ENCODE measurements at places on chromosomes 5 and 9.

GRCh38 chr5:27845248-27845647 is 806.9 kb upstream of the CDH9 start:
- DNase-seq: no peak

GRCh38 chr9:119074017-119074416 is 295.2 kb downstream of the BRINP1 start:
- no peak for DNase-seq

DNA sequence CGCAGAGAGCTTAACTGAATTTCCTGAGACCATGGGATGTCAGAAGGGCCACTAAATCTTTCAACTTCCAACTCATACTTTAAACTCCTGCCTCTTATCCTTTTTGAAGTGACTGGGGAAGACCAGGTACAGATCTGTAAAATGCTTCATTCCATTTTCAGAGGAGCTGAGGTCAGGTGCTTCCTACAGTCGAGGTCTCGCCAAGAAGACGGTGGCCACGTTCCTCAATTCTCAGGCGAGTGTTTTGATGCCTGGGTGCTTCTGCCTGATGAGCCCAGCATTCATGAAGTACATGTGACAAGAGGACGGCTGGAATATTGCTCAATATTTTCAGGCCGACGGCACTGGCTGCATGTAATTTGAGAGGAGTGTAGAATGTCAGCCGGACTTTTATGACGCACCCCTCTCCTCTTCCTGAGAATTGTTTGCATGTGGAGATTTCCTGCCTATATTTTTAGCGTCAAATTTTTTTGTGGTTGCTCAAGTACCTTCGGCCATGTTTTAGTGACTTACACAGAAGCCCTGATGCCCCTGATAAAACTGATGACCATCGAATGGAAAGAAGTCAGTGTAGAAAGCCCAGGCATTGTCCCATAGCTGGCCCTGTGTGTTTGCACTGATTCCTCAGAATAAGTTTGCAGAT is 38.8 kb upstream of the GLRX start:
- no peak for DNase-seq

GRCh38 chr5:24068524-24068923 is 561.1 kb downstream of the PRDM9 start:
- DNase-seq: no peak

GRCh38 chr9:113153599-113153998 is 2.8 kb downstream of the SLC31A2 start:
- DNase-seq: no peak

DNA sequence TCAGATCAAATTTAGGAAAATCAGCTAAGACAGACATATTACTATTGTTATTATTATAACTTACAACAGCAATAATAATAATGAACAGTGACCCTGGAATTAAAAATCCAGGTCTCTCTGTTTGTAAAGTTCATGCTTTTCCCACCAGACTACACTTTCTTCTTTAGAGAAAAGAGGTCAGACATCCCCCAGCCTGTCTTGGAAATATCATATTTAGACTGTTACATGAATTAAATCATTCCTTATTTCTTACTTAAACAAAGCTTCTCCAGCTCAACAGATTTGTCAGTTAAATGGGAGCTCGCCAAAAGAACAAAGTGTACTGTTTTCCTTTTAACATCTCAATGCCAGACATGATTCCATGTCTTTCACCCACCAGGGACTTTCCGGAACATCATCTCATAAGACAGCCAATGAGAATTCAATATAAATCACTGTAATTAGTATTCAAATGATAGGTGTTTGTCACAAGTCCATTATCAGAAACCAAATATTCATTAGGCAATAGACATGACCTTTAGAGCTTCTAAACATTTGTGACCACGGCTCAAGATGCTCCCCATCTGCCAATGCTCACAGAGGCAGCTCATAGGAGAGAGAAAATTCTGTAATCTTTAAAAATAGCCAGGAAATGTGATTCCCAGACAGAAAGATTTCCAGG is 351.9 kb downstream of the ENC1 start:
- no peak for DNase-seq

GRCh38 chr5:1634337-1634661 is 110.5 kb upstream of the LPCAT1 start:
- no peak for DNase-seq

DNA sequence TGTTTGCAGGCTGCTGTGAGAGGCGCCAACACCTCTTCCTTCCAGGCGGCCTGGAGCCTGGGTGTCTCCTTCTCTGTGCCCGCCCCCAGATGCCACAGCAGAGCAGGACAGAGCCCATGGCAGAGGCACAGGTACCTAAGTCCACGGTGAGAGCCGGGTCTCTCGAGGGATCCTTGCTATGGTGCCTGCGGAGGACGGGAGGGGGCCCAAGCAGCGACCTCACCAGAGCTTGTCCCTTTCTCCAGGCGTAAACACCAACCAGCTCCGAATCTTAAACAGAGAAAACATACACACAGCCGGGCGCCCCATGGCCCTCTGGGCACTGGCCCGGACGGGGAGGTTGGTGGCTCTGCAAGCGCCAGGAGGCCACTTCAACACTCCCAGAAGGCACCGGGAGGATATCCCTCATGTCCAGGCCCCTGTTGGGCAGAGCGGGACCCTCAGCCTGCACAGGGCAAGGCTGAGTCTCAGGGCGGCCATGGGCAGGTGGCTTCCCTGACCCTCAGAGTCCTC is 11.8 kb downstream of the CCDC187 start:
- DNase-seq: no peak

- DNase-seq: no peak
Measured at GRCh38 chr5:35129921-35130485, 82.3 kb upstream of the AGXT2 start.

- DNase-seq: peak; percentile 81
Measured at GRCh38 chr5:757931-758697, 26.4 kb downstream of the ZDHHC11B start.

DNA sequence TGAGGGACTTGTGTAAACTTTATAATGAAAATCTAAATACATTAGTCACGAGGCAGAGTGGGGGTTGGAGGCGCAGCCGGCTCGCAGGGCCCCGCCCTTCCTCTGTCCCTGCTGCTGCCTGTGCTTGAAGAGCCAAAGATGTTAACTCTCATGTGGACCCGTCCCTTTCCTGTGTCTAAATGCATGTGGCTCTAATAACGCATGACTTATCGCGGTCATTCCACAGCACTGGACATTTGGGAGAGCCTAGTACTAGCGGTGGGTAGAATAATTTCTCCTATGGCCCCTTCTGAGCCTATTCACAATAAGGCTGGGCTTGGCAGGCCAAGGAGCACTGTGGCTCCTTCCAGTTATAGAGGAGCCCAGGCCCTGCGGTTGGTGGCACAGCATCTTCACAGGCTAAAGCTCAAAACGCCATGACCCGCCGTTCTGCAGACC is 82.3 kb upstream of the SIMC1 start:
- DNase-seq: no peak

DNA sequence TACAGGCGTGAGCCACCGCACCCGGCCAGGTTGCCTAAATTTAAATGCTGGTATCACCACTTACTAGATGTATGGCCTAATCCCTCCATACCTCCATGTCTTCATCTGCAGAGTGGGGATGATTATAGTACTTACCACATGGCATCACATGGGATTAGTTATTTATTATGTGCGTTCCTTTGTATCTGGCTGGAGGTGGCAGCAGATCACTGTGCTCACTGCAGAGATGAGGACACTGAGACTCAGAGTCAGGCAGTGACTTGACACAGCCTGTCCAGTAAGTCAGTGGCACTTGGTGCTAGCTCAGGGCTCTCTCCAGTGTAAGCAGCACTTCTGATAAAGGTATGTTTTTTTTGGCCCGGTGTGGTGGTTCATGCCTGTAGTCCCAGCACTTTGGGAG is 38.4 kb upstream of the HAND1 start:
- DNase-seq: no peak

DNA sequence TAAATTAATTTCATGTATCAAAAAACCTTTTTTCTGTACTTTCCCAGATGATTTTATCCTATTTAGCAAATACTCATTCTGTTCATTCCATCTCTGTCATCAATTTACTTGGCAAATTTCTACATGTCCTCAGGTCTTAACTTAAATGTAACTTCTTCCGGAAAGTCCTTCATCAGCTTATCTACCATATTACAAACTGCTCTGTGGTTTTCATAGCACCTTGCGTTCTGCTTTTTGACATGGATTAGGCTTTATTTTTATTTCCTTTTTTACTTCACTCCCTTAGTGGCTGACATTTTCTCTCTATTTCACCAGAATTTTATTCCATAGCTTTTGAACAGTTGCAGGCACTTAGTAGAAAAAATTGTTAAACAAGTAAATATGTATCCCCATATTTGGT is 1040.8 kb downstream of the TAF11L14 start:
- DNase-seq: no peak

DNA sequence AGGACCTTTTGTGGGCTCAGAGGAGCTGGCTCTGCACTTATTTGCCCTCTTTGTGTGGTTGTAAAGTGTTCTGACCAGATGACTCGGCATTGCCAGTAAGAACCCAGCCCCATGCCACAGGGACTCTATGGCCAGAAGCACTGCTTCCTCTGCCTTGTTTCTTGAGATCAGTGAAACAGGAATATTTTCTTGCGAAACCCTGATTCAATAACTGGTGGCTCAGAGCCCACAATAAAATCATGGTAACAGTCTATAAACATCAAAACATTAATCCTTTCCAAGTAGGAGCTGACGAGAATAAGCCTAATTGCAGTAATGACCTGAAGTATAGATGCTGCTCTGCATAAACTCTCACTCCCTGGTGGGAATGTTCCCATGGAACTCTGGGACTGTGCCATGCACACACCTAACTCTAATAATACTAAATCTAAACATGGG is 344.3 kb downstream of the ZNF608 start:
- DNase-seq: no peak

GRCh38 chr9:128109050-128109709 is 18.3 kb downstream of the PTGES2 start:
- no peak for DNase-seq

GRCh38 chr5:147037515-147038205 is 159.1 kb upstream of the PPP2R2B start:
- DNase-seq: no peak

GRCh38 chr5:142684508-142685041 is 1.3 kb downstream of the FGF1 start:
- DNase-seq: no peak

- no peak for DNase-seq
Measured at GRCh38 chr5:28473531-28474107, 1435.2 kb upstream of the CDH9 start.

GRCh38 chr5:158770506-158770905 is 329.2 kb downstream of the EBF1 start:
- DNase-seq: peak; percentile 50

DNA sequence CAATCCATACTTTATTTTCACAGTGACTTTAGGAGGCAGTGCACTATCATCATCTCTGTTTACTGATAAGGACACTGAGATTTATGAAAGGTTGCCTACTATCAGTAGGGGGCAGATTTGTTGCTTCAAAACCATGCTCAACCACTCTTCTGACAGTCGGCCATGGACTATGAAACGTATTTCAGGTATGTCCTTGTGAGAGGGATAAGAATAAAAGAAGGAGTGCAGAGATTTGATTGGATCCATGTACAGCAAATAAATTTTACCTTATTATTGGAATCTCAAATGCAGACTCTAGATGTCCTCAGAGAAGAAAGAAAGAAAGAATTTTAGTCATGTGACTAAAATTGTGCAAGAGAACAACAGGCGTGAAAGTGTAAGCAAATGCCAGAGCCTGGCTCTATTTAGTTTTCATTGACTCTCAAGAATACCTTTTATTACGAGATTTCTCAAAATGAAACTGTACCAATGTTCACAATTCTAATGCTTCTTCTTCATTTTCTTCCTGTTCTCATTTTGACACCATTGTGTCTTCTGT is 296.6 kb upstream of the RASA1 start:
- no peak for DNase-seq

DNA sequence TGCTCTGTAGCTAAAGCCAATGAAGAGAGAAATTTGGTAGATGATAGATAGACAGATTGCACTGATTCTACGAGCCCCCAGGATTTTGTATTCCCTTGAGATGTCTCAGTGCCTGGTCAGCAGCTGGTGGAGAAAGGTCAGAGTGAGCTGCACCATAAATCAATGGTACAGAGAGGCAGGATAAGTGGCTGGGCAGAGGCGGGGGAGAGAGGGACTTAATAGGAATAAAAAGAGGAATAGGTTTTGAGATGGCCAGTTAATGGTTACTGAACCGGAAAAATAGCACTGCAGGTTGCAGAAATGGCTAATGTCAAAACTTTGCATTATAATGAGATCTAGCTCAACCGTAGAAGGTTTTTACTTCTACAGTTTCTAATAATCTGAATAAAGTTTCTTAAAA is 47.9 kb upstream of the SLC12A2 start:
- DNase-seq: no peak

- DNase-seq: peak; percentile 36
Measured at GRCh38 chr5:1961304-1961946, 78.7 kb upstream of the IRX4 start.

DNA sequence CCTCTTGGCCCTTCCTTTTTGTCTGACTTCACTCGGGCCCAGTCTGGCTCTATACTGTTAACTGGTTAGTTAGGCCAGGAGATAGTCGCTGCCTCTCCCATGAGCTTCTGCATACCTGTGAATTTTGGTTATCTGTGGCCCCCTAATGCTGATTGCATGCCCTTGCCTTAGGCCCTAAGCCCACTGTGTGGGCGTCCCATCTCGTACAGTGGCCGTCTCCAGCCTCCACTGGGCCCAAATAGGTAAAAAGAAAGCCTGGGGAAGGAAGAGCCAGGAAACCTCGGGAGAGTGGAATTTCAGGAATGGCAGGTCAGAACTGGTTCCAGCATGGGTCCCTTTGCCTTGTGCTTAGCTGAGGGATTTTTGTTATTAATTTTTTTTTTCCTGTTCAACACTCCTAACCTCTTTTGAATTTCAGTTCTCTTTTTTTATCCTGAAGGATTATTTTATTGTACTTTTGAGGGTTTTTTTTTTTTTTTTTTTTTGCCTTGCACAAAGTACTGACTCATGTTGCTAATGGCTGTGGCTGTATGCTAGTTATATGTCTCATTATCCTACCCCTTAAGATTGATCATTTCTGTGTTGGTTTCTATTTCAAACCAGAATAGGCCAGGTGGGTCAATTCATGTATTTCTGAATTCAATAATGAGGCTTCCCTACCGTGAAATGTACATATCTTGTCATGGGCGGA is 3.4 kb downstream of the PRRC2B start:
- no peak for DNase-seq

DNA sequence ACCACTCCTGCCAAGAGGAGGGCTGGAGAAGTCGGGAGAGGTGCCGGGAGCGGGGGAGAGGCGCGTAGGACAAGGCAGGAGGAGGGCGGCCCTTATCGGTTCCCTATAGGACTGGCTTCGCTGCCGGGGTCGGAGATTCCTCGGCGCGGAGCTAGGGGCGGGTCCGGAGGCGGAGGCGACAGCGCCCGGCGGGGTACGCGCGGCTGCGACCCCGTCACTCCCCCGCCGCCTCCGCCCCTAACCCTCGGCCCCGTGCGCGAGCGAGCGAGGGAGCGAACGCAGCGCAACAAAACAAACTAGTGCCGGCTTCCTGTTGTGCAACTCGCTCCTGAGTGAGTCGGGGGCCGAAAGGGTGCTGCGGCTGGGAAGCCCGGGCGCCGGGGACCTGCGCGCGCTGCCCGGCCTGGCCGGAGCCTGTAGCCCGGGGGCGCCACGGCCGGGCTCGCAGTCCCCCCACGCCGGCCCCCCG is 2.0 kb downstream of the GLIS3 start:
- DNase-seq: peak; percentile 84

Data from ecto neural progenitor cell (in vitro differentiated cells).